ENCODE measurements at places on chromosomes 12 and 14.

- no peak for DNase-seq
These were observed 5.2 kb downstream of the GPR132 start for GRCh38 chr14:105059925-105060565.

DNA sequence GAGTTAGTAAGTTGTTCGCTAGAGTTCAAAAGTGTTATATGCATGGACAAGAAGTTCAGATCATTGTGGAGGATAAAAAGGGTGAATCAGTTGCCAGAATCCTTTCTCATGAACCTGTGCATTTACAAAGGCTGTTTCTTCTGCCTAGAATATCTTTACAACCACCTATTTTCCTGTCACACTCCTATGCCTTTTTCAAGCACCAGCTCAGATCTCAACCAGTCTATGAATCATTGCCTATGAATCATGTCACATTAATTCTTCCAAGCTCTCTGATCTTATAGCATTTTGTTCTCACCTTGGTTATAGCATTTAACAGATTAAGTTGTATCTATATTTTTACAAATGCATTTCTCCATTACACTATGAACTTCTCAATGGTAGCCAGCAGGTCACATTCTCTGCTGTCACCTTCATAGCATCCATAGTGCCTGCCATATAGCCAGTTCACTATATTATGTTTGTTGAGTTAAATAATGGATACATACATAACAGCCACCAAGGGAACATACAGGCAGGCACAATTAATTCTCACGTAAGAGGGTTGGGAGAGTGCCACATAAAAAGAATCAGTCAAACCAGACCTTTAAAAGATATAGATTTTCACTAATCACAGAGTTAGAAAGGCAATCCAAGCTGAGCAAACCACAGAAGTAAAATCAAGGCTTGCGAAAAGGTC lies 573.0 kb downstream of the FOXG1 start:
- no peak for DNase-seq

DNA sequence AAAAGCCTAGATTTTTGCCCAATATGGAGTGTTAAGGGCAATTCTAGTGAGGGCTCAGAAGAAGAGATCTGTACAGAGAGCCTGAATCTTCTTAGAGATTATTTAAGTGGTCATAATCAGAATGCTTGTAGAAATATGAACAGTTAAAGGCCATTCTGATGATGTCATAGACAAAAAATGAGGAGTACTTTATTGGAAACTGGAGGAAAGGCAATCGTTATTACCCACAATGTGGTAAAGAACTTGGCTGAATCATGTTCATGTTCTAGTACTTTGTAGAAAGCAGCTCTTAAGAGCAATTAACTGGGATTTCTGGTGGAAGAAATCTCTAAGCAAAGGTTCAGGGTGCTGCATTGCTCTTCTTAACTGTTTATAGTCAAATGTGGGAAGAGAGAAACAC lies 36.4 kb upstream of the SYT10 start:
- DNase-seq: no peak

DNA sequence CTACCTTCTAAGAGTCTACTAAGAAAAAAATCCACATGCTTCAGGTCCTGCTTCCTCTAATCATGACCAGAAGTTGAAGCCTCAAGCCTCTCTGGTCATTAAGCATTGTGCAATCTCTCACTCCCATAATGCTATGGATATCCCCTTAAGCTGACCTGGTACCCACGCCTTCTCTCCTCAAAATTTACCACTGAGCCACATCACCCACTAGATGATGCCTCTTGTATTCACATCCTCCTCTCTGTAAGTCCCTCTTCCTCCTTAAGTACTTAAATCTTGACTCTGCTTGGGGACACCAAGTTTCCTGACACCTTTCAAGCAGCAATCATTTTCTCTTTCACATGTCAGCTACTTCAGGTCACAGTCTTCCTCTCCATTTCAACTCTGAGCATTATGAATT lies 9.8 kb downstream of the GALNT4 start:
- no peak for DNase-seq

DNA sequence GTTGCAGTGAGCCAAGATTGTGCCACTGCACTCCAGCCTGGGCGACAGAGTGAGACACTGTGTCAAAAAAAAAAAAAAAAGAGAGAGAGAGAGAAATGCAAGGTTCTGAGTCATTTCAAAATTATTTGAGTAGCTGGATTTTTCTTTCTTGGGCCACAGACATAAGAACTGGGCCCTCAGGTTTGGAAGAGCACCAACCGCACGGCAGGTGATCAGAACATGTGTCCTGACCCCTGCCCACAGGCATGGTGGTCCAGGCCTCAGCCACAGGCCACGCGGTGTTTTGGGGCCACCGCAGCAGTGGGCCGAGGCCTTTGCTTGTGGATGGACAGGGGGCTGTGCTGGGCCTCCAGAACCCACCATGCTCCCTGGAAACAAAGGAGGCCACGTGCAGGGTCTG lies 126.7 kb downstream of the CALM1 start:
- DNase-seq: no peak

DNA sequence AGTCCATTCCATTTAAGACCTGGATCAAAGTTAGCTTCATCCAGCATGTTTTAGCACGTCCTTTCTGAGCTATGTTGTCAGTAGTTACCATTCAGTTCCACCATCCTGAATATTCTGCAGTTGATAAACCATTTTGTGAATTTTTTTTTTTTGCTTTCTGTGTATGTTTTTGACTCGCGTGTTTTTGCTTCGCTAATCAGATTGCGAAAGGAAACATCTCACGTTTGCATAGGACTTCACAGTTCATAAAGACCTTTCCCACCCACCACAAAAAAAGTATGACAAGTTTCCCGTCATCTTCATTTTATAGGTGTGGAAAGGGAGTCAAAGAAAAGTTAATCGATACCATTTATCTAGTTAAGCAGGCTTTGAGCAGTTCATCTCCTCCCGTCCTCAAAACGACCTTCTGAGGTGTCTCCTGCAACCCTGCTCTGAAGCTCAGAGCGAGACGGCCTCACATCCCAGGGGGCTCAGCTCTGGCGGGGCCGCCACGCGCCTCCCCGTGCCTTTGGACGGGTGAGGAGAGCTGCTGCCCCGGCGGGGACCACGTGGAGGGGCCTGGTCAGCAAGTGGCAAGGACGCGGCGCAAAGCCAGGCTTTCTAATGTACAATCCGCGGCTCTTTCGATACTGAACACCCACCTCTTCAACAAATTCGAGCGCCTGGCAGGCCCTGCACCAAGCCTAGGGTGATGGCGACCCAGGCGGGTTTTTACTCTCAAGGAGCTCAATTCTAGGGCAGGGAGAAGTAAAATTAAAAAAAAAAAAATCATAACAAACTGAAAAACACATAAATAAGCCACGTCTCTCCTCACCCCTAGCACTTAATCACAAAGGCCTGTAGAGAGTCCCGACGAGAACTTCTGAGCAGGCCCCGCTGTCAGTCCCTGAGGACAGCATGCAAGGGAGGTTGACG lies 988 bp upstream of the TMEM263 start:
- peak; percentile 81 for DNase-seq

DNA sequence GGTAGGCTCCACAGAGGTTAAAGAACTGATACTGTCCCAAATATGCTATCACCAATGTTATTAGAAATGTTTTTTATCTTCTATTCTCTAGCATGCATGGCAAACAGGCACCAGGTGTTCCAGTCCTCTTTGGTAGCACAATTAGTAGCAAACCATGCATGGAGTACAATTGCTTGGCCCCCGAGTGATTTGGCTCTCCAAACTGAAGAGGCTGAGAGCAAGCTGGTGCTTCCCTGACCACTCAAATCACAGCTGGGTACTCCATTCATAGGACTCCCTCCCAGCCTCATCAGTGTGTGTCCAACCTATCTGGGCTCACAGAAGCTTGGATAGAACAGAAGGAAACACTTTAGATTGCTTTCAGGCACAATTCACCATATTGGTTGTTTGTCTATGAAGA lies 93.4 kb downstream of the DIO2 start:
- peak; percentile 84 for DNase-seq

GRCh38 chr12:108616941-108617858 lies 16.5 kb downstream of the SELPLG start:
- DNase-seq: no peak

GRCh38 chr12:47207340-47207717 lies 127.6 kb upstream of the AMIGO2 start:
- DNase-seq: peak; percentile 21

- no peak for DNase-seq
These were observed 82.9 kb upstream of the CLMN start for GRCh38 chr14:95402578-95402977.

DNA sequence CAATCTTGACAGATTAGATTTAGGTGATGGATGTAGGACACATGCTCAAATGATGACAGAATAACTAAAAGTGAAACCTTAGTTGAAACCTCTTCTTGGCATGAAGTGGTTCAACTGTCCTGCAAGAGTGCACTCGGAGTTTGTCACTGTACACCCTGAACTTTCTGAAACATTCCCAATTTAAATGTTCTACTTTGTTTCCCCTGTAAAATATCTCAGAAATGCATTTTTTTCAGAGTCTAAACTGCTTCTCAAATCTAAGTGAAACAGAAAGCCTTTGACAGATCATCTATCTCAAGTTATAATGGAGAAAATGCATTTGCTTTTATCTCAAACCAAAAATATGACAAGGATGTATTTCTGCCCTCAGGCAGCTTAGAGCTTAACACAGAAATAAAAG lies 66.0 kb downstream of the BHLHE41 start:
- no peak for DNase-seq

- no peak for DNase-seq
These were observed 249.9 kb downstream of the DAD1 start for GRCh38 chr14:22338917-22339715.

DNA sequence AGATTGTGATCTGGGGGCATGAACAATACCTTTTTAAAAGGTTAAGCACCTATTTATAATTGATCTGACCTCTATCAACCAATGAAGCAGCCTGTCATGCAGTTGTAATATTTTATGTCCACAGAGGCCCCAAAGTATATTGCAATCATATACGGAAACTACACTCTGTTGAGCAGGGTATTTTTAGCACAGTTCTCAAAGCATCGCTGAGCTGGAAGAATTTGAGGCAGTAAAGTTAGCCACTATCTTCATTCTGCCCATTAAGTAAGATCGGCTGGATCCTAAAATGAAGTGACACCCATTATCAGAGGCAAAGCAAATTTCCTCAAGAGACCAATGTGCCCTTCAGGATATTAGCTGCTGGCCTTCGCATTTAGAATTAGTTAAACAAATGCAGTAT lies 47.7 kb upstream of the GRIP1 start:
- DNase-seq: no peak

Measured in NCI-H1417 (cell line).